NCI-H2227 treated with DMSO at 0.1 percent for 48 hours (cell line): ENCODE measurements at places on chromosomes 7 and 10.

DNA sequence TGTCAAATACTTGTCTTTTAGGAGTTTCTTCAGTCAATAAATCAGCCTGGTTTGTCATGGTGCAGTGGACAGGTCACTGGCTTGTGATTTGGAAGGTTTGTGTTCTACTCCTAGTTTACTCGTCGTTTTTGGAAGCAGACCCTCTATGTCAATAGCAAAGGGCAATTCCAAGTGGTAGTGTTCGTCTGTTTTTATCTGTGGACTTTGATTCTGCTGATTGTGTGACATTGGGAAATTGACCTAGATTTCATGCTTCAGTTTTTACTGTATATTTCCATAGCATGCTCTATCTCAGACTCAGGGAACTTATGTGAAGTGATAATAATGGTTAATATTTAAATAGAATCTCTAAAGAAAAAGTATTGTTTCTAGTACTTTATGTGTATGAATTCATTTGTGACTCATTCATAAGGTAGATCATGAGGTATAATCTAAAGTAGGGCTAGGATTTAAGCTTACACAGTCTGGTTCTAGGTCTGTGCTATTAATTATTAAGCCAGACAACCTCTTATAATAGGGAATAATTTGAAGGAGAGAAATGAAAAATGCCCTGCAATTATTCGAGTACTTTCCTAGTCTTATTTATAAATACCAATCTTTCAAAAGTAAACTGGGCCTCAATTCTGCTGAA lies 198.1 kb downstream of the REEP3 start:
- DNase-seq: no peak

- DNase-seq: no peak
Observed at GRCh38 chr7:112279042-112279441, 72.5 kb downstream of the ZNF277 start.

DNA sequence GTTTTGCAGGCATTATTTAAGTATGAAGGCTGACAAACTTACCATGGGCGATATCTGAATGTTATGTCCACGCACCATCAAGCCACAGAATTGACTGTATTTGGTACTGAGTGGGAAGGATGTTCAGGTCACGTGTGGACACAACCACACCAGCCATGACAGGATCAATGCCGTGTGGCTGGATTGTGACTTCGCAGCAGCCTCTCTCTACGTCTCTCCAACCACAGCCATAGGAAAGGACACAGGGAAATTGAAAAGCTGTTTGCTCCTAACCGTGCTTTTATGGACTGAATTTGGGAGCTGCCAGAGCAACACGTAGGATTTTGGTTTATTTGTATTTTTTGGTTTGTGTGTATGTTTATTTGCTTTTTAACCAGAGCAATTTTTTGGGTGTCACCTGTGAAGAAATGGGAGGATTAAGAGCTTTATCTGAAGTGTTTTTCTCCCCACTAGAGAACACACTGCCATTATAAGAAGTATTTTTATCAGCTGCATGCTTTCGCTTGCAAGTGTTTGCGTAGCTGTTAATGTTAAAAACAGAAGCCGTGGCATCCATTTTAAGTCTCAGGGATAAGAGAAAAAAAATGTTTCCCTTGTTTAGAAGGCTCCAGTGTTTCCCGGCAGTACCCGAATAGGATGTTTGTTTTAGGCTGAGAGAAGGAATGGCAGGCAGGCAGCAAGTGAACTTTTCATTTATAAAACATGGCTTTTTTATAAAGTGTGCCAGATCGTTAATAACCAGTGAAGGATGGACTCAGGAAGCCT lies 401.1 kb upstream of the NFE2L3 start:
- DNase-seq: peak; percentile 49

DNA sequence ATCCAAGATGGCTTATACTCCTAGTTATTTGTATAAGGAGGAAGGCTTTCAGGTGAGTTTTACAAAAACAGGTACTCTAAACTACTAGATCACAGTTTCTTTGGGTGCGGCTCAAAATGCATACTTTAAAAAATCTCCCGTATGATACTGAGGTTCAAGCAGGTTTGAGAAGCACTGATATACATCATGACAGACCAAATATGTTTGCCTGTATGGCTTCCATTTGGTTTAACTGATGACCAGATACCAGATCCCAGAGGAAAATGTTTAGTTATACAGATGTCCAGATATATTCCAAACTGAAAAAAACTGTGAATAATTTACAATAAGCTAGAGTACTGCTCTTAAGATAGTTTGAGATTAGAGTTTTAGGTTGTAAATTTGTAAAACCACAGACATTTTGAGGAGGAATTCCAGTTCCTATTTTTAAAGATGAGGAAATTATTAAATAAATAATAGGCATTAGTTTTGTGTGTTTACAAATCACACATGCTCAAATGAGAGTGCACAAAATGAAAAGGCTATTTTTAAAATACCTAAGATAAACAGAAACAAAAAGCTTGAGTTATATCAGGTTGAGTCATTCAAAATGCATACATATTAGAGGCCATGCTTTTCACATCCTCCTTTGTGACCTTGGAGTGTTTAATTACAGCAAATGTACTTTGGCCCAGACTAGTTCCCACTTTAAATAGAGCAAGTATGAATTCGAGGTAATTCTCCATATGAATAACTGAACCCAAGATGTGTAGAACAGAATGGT lies 60.5 kb downstream of the SEMA3C start:
- no peak for DNase-seq

GRCh38 chr7:119761776-119762175 lies 511.2 kb upstream of the KCND2 start:
- no peak for DNase-seq

- DNase-seq: no peak
Observed at GRCh38 chr7:110557-111232, 81.7 kb upstream of the FAM20C start.

GRCh38 chr10:51638737-51639136 lies 60.7 kb downstream of the CSTF2T start:
- no peak for DNase-seq

GRCh38 chr10:121096617-121097431 lies 245.7 kb downstream of the WDR11 start:
- DNase-seq: no peak
